ENCODE measurements at places on chromosomes 1 and 21.

GRCh38 chr1:33875862-33876261 is 12.0 kb downstream of the HMGB4 start:
- no peak for DNase-seq

DNA sequence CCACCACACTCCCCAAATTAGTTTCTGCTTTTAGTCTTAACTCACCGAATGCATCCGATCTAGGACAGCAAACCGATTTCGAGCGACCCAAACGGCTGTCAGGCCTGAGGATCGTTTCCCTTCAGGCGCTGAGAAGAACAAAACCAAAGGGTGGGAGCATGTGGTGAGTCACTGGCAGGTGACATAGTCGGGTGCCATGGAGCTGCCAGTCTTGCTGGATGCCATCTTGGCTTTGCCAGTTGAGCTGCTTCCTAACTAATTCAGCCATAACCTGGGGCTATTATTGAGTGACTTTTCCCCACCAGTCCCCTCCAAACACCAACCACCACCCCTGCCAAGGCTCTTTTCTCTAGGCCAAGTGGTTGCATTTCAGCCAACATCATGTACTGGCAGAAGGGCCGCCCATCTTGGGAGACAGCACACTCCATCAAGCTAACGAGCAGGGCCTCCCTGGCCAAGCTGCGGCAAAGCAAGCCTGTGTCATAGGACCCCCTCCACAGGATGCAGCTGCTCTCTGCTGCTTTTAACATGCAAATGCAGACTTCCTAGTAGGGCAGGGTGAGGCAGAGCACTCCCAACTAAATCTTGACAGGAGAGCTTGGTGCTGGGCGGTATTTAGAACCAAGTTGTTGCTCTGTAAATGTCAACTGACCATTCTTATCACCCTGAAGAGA is 22.3 kb upstream of the PEX19 start:
- DNase-seq, result no peak

GRCh38 chr1:195899762-195900352 is 708.4 kb downstream of the KCNT2 start:
- peak; percentile 5 for DNase-seq

DNA sequence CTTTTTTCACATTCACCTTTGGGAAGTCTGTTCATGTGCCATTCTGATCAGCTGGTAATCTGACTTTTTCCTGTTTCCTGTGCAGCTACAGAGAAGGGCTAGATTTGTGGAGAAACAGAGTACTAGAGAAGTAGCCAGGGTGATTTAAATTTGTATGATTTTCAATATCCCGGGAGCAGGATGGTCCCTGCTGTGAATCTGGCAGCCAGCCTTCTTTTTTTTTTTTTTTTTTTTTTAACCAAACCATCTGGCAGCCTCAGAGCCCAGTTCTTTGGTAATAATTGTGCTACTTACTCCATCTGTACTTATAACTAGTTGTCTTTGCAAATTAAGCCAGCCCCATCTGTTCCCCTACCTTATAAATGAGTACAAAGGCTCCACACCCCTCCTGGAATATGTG is 248.6 kb upstream of the DEPDC1 start:
- no peak for DNase-seq

DNA sequence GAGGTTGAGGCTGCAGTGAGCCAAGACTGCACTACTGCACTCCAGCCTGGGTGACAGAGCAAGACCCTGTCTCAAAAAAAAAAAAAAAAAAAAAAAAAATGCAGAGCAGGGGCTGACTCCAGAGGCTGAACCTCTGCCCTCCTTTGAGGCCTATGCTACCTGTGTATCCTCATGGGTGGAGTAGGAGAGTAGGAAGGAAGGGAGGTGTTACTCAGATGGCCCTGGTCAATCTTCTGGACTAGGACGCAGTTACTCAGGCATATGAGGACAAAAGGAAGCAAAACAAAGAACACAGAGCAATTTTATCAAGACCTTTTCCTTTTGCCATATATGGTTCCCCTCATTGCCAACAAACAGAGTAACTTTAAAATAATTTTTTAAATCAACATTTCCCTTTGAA is 35.2 kb downstream of the TGFBR3 start:
- no peak for DNase-seq

GRCh38 chr1:184595596-184595995 is 159.1 kb downstream of the EDEM3 start:
- no peak for DNase-seq

DNA sequence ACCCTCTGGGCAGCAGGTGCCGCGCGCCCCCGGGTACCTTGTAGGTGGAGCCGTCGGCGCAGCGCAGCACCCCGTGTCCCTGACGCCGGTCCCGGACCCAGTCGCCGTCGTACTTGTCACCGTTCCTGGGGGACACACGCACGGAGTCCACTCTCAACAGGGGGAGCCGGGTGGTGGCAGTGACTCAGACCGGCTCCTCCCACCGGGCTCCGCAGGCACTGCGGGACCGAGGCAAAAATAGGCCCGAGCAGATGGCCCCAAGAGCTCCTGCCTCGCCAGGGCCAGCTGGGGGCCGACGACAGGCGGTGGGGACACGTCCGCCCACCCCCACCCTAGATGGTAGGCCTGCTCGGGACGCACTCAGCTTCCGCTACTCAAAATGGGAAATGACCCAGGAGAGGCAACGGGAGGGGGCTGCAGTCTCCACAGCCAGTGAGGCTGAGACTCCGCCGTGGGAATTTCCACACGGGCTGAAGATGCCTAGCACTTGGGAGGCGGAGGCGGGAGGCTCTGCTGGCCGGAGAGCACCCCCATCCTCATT is 6.3 kb downstream of the MORN1 start:
- no peak for DNase-seq

- no peak for DNase-seq
Measured at GRCh38 chr1:22282364-22282995, 139.6 kb upstream of the WNT4 start.

DNA sequence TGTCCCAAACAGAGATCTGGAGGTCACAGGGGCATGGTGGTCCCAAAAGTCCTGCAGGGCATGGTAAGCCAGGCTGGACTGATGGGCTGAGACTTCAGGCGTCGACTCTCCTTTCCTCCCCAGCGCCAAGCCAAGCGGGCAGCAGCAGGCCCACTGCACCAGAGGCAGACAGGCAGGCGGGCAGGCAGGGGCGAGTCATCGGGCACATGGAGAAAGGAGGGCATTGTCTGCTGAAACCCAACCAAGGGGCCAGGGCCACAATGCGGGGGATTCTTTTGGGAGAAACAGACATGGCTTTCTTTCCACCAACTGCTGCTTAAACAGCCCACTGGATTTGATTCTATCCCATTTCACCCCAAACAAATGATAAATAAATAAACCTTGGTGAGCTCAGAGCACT is 46.2 kb downstream of the TRABD2B start:
- DNase-seq, result no peak

DNA sequence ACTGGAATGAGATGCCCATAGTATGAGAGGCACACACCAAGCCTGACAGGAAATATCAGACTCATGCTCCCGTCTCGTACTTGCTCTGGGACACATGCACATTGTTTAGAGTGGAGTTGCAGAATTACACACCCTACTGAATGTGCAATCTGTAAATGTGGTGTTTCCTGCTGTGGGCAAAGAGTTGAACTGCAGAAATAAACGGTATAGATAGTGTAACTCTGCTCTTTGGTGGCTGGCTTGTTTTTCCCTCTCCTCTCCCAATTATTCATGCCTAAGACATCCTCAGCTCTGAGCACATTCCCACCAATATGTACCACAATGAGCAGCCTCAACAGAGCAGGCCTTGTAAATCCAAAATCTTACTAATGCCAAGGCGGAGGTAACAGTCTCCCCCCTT is 90.1 kb upstream of the DIRAS3 start:
- DNase-seq, result no peak

GRCh38 chr1:204617256-204618147 is 68.0 kb downstream of the LRRN2 start:
- no peak for DNase-seq

DNA sequence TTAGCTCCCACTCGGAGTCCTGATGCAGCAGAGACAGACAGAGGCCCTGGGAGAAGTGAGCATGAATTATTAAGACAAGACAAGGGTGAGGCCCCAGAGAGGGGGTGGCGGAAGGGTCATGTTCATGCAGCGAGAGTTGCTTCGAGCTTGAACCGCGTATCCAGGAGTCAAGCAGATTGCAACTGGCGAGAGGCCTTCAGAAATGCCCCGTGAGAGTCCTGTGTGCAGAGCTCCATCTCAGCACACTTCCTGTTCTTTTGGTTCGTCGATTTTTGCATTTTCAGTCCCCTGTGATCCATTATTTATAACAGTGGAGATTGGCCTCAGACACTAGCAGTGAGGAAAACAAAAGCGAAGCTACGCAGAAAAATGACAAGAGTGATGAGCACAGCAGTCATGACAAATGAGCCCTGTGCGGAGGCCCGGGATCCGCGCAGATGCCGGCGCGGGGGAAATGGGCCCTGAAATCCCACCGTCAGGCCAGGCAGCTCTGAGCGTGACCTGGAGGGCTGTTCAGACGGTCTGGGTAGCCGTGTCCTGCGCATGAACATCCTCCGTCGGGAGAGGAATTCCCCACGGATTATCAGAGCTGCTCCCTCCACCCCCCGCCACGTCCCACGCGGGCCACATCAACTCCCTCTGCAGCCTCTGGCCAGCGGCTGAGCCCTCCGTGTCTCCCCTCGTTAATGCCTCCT is 15.0 kb downstream of the PDE9A start:
- no peak for DNase-seq

Data from CMK (cell line).